ENCODE measurements at places on chromosomes 2 and 18.

GRCh38 chr18:11199477-11199876, 50.1 kb upstream of the PIEZO2 start:
- DNase-seq: no peak

- DNase-seq: no peak
These were observed 97.0 kb downstream of the RNF144A start for GRCh38 chr2:7014174-7014640.

GRCh38 chr18:48929941-48930713, 20.6 kb downstream of the SMAD7 start:
- no peak for DNase-seq

GRCh38 chr2:611519-611918, 65.7 kb downstream of the TMEM18 start:
- no peak for DNase-seq

- no peak for DNase-seq
These were observed 3.6 kb upstream of the RUFY4 start for GRCh38 chr2:218065239-218066006.

DNA sequence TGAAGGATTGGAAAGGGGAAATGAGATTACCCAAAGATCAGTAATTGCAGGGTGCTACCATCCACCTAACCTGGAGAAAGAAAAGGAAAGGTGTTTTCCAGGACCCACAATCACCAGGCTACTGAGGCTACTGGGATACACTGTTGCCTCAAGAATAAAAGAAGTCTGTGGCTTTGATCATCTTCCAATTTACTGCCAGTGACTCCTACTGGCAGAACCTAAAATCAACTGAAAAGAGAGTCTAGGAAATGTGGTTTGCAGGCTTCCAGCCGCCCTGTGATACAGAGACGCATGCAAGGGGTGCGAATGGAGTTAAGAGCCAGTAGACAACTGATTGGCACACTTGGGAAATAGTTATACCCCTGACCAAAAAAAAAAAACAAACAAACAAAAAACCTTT, 16.6 kb upstream of the TTL start:
- DNase-seq: no peak

DNA sequence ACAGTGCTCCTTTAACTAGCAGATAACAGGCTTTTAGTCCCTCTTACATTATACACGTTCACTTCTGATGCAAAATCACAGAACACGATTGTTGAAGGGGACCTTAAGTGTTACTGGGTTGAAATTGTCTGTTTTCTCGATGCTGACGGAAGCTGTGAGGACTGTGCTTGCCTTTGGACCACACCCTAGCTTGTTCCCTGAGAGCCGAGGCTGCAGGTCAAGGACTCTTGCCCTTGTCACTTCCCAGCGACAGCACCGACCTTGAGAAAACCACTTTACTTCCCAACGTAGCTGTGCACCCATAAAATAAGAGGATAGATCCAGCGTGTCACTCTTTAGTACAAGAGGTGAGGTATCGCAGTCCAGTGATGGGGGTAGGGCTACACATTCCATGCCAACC, 701.0 kb downstream of the DCDC2C start:
- no peak for DNase-seq

GRCh38 chr2:102111823-102112222, 30.7 kb upstream of the IL1R1 start:
- DNase-seq: no peak

- no peak for DNase-seq
These were observed 33.9 kb upstream of the INHBB start for GRCh38 chr2:120312076-120312475.

DNA sequence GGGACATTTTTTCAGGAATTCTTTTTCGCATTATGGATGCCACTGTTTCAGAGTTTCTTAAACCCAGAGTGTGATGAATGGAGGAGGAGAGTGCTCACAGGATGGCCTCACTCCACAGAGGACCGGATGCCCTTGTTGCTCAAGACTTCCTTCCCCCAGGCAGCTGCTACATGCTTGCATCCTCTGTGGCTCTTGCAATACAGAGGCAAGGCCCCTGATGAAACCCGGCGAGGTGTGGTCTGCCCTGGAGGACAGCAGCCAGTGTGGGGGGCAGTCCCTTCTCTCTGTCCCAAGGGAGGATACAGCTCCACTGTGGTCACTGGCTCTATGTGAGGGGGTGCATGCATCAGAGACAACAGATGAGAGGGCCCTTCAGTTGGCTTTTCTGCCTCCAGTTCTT, 109.6 kb downstream of the SH3RF3 start:
- no peak for DNase-seq

DNA sequence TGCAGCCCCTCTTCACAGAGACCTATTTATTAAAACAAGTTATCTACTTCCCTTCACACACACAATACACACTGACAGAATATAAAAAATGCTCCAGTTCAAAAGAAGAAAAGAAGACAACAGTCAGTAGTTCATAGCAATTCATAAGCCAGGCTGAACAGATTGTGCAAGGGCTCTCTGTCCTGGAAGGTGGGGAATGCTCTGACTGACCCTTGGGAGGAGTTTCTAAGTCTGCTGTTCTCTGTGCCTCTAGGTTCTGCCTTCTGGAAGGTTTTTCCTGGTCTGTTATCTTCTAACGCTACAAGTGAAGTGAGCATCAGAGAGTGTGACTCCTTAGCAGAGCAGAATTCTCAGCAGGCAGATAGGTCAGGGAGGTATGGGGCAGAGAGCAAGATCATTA, 35.7 kb downstream of the SP3 start:
- DNase-seq: no peak

Data from activated CD4-positive, CD25-positive, alpha-beta regulatory T cell treated with anti-CD3 and anti-CD28 coated beads, Interleukin-2, amount 50 U/mL, for 72 hours (primary cell).